Bladder microvascular endothelial cell (primary cell): ENCODE measurements at places on chromosomes 5 and 9. TPM values are rescaled to one million over a fixed set of nuclear protein-coding genes. Genes with fewer than 3 reads are reported as not detected.

Gene PCDHB5
- 0.32 and 3.6 TPM in 2 replicates for total RNA-seq

Gene GLRX
- 7.0 and 10.4 TPM in 2 replicates for total RNA-seq

Gene UBE2QL1
- 0.19 TPM in 1 of 2 replicates, not detected in the other for total RNA-seq

Gene MEGF10
- total RNA-seq: 0.16 and 1.8 TPM in 2 replicates

Gene RANBP17
- total RNA-seq: 5.5 and 16.5 TPM in 2 replicates

Gene RANBP3L
- 0.25 TPM in 1 of 2 replicates, not detected in the other for total RNA-seq

Gene GNG10
- 33.3 and 50.2 TPM in 2 replicates for total RNA-seq

Gene NIM1K
- total RNA-seq: not detected in 2 replicates

Gene FOCAD
- total RNA-seq: 58.8 and 88.6 TPM in 2 replicates

Gene ROR2
- total RNA-seq: under 0.01 TPM in 1 of 2 replicates, not detected in the other

Gene PCDHB9
- 0.16 and 0.31 TPM in 2 replicates for total RNA-seq

Gene HCN1
- not detected in 2 replicates for total RNA-seq

Gene SHOC1
- not detected in 2 replicates for total RNA-seq

Gene OR1J2
- 0.13 TPM in 1 of 2 replicates, not detected in the other for total RNA-seq

Gene RANBP6
- 23.3 and 39.6 TPM in 2 replicates for total RNA-seq

Gene GAS1
- total RNA-seq: 0.63 and 1.9 TPM in 2 replicates

Gene ENTREP1
- 1.8 and 19.8 TPM in 2 replicates for total RNA-seq

Gene ANKRD31
- under 0.01 TPM in 2 replicates for total RNA-seq

Gene FOXD4L3
- total RNA-seq: not detected in 2 replicates

Gene CARTPT
- total RNA-seq: not detected in 2 replicates

Gene KDM3B
- 33.5 and 63.2 TPM in 2 replicates for total RNA-seq
